ENCODE measurements at places on chromosomes 7 and 10.

GRCh38 chr10:4088354-4089066 lies 303.5 kb upstream of the KLF6 start:
- DNase-seq = no peak

GRCh38 chr7:38628630-38629385 lies 2.4 kb downstream of the AMPH start:
- no peak for DNase-seq

DNA sequence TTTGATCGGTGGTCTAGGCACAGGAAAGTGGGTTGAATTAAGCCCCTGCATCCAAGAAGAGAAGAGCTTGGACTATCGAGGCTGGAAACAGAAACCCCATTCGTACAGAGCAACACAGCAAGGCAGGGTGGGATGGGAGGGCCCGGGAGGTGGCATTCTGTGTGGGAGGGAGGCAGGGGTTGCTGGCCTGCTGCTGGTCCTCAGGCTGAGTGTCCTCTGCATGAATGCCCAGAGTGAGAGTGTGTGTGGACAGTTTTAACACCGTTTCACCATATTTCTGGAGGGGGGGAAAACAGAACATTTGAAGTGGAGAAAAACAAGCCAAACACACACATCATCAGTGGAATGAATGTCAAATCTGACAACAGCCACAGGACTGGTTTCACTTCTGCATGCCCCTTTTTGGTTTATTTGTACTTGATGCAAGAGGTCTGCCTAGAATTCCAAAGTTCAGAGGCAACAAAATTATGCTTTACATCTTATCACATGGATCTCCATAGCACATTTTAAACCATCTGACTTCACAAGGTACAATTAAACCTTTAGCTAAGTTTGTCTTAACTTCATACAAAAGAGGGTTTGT lies 11.1 kb upstream of the ENO4 start:
- no peak for DNase-seq

GRCh38 chr10:71124921-71125748 lies 87.2 kb upstream of the UNC5B start:
- DNase-seq = no peak

DNA sequence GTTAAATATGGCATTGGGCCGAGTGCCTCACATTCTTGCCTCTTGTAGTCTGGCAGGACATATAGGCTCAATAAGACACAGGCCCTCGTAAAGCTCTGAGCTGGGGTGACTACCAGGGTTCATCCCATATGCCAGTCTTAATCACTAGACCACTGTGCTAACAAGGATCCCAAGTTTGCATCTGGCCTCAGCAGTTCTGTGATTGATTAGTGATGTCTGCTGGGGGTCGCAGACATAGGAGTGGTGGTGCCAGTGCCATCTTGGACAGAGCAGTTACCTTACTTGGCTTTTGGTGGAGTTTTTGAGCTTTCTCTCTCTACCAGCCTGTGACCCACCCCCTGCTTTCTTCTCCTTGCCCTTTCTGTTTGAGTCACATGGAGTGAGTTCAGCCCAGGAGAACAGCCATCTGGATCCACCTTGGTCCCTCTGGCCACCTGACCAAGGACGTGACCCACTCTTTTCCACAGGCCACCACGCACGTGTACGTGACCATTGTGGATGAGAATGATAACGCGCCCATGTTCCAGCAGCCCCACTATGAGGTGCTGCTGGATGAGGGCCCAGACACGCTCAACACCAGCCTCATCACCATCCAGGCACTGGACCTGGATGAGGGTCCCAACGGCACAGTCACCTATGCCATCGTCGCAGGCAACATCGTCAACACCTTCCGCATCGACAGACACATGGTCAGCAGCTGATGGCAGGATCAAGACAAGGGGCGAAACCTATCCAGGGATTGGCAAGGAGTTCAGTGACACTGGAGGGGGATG lies 4.1 kb upstream of the VSIR start:
- DNase-seq = no peak
